ENCODE measurements at places on chromosomes 6 and 20.

DNA sequence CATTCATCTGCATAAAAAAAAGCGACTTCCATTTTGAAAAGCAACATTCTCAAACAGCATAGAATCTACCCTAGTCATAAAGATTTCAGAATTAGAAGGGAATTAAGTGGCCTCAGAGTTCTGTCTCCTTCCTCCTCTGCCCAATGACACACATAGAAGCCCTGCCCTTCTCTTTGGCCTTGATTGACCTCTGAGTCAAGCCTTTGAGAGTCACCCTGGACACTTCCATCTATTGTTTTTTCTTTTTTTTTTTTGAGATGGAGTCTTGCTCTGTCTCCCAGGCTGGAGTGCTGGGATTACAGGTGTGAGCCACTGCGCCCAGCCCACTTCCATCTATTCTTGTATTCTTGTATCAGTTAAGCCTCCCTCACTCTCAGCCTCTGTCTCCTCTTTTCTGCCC is 44.8 kb upstream of the CTNNBL1 start:
- H3K36me3 ChIP-seq, result no peaks in the 10 kb centered on the region
- no peaks in the 10 kb centered on the region for H3K27me3 ChIP-seq
- H3K4me1 ChIP-seq, result no peaks in the 10 kb centered on the region
- H3K27ac ChIP-seq, result no peak overlapping the region
- DNase-seq, result no peak
- no peak overlapping the region for H3K4me3 ChIP-seq

DNA sequence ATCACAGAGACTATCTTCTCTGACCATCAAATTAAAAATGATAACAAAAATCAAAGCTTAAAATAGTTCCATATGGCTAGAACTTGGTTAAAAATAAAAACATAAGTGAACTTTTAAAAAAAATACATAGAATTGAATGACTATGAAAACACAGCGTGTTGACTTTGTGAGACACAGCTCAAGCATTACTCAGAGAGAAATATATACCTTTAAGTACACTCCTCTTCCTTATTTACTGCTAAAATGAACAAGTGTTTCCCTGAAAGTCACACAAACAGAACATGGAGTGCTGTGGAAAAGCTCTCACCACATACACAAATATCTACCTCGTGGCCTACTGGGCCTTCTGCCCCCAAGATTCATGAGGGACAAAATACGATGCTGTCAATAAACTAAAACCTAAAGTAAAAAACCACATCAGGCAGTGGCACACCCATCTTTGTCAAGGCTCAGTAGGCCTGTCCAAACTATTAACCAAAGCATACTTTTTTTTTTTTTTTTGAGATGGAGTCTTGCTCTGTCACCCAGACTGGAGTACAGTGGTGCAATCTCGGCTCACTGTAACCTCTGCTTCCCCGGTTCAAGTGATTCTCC is 7.5 kb downstream of the FAXC start:
- H3K4me1 ChIP-seq, result no peaks in the 10 kb centered on the region
- no peaks in the 10 kb centered on the region for H3K36me3 ChIP-seq
- H3K4me3 ChIP-seq, result no peak overlapping the region
- no peak for DNase-seq
- H3K27ac ChIP-seq, result no peak overlapping the region

DNA sequence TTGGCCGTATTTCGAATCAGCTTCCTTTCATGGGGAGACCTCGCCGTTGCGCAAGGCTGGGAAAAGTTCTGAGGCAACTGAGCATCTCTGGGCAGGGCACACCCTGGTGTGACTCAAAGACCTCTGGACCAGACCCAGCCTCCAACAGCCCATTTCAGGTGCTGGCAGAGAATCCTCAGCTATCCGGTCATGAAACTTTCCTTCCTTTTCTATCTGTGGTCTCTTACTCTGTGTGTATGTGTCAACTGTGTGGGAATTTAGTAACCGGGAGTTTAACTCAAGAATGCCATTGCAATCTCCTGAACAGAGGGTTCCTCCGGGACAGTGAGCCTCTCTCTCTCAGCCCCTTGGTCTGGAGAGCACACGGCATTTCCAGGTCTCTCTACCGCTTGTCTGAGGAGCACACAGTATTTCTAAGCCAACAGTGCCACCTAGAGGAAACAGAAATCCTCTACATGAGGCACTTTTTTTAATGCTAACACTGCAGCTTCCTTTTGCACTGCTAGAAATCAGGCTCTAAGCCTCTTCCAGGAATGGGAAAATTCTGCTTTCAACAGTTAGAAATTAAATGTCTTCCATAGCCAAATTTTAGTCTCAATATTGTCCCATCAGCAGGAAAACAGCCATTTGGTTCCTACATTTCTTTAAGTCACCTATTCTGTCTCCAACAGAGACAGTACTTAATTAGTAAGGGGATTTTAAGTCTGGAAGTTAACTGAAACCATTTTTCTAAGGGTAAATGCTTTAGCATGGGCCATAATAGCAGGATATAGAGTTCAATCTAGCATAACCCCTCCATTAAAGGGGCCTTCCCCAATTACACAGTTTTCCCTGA is 32.7 kb downstream of the PLN start:
- no peak for DNase-seq
- H3K27ac ChIP-seq, result no peak overlapping the region
- H3K27me3 ChIP-seq, result no peaks in the 10 kb centered on the region
- peaks cover 17% of the 10 kb centered on the region for H3K4me1 ChIP-seq
- H3K4me3 ChIP-seq, result no peak overlapping the region
- no peaks in the 10 kb centered on the region for H3K36me3 ChIP-seq

- peaks cover 15% of the 10 kb centered on the region for H3K4me1 ChIP-seq
- no peak for DNase-seq
- no peaks in the 10 kb centered on the region for H3K36me3 ChIP-seq
These were observed 8.4 kb upstream of the E2F1 start for GRCh38 chr20:33694639-33695012.

GRCh38 chr6:37693079-37693478 is 4.6 kb downstream of the MDGA1 start:
- H3K4me1 ChIP-seq, result peaks cover 12% of the 10 kb centered on the region
- DNase-seq, result no peak
- no peaks in the 10 kb centered on the region for H3K36me3 ChIP-seq
- no peak overlapping the region for H3K4me3 ChIP-seq
- H3K27ac ChIP-seq, result no peak overlapping the region

DNA sequence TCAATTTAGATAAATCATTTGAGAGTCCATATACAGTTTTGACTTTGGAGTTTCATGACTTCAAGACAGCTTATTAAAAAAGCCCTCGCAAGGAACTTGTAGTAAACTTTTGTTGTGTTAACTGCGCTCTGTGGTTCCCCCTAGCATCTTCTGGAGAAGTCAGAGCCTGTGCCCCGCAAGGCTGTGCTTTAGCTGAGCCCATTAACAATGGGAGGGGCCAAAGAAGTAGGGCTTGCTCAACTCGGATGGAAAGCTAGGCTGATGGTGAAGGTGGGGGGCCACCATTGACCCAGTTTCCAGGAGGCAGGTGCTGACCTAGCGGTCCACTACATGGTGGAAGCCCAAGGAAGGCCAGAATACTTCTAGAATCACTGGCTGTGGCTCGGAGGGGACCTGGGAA is 29.3 kb upstream of the OVOL2 start:
- H3K36me3 ChIP-seq, result no peaks in the 10 kb centered on the region
- DNase-seq, result no peak
- H3K4me1 ChIP-seq, result no peaks in the 10 kb centered on the region
- H3K4me3 ChIP-seq, result no peak overlapping the region
- no peak overlapping the region for H3K27ac ChIP-seq
- H3K27me3 ChIP-seq, result no peaks in the 10 kb centered on the region

GRCh38 chr20:58716476-58717277 is 24.1 kb downstream of the NPEPL1 start:
- no peak overlapping the region for H3K27ac ChIP-seq
- DNase-seq, result no peak
- no peak overlapping the region for H3K4me3 ChIP-seq
- H3K4me1 ChIP-seq, result no peaks in the 10 kb centered on the region
- no peaks in the 10 kb centered on the region for H3K36me3 ChIP-seq
- H3K27me3 ChIP-seq, result no peaks in the 10 kb centered on the region

GRCh38 chr6:148716811-148717210 is 30.0 kb upstream of the UST start:
- no peaks in the 10 kb centered on the region for H3K36me3 ChIP-seq
- no peak overlapping the region for H3K4me3 ChIP-seq
- H3K27ac ChIP-seq, result no peak overlapping the region

DNA sequence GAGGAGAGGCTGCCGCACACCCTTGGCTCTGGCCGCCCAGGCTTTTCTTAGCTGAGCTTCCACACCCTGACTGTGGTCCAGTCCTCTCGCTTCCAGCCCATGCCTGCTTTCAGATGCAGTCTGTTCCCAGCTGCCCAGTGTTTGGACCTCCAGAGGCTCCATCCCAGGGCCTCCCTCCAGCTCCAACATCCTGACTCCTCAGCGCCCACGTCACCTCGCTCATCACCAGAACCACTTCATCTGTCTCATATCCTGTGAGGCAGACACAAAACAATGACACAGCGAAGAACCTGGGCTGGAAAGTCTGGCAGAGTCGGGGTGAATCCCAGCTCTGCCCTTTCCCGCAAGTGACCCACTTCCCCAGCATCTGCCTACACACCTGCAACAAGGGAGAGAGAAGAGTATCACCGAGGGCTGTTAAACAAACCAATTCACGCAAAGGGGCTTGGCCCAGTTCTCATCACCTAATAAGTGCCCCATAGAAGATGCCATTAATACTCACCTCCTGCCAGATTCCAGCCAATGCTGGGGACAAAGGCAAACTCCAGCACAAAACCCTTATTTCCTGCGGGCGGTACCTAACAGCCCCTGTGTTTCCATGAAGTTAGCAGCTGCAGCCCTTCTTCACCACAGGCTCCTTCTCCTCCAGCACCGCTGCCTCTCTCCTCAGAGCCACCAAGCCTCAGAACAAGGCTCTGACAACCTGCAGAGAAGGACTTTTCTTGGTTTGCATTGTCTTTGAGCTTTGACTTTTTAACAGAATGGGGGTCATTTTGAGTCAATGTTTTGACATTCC is 133.4 kb upstream of the CDH4 start:
- no peak overlapping the region for H3K4me3 ChIP-seq
- H3K27ac ChIP-seq, result no peak overlapping the region
- H3K36me3 ChIP-seq, result no peaks in the 10 kb centered on the region
- H3K27me3 ChIP-seq, result no peaks in the 10 kb centered on the region

DNA sequence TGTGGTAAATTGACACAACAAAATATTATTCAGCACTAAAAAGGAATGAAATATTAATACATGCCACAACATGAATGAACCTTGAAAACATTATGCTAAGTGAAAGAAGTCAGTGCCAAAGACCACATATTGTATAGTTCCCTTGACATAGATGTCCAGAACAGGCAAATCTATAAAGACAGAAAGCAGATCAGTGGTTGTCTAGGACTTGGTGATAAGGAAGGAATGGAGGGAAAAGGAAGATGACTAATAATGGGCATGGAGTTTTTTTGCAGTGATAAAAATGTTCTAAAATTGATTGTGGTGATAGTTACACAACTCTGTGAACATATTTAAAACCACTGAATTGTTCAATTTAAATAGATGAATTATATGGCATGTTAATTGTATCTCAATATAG is 32.5 kb downstream of the TBX18 start:
- no peak for DNase-seq
- no peaks in the 10 kb centered on the region for H3K4me1 ChIP-seq
- no peak overlapping the region for H3K27ac ChIP-seq
- no peak overlapping the region for H3K4me3 ChIP-seq
- no peaks in the 10 kb centered on the region for H3K27me3 ChIP-seq

GRCh38 chr20:63246490-63247288 is 7.6 kb downstream of the NKAIN4 start:
- H3K4me3 ChIP-seq, result no peak overlapping the region
- H3K36me3 ChIP-seq, result no peaks in the 10 kb centered on the region
- peak; percentile 31 for DNase-seq
- H3K27me3 ChIP-seq, result no peaks in the 10 kb centered on the region
- H3K4me1 ChIP-seq, result no peaks in the 10 kb centered on the region
- H3K27ac ChIP-seq, result no peak overlapping the region

- no peak overlapping the region for H3K27ac ChIP-seq
- DNase-seq, result no peak
- H3K4me3 ChIP-seq, result no peak overlapping the region
- H3K27me3 ChIP-seq, result no peaks in the 10 kb centered on the region
- H3K36me3 ChIP-seq, result no peaks in the 10 kb centered on the region
These were observed 11.3 kb downstream of the TGM3 start for GRCh38 chr20:2307136-2307535.

- H3K27ac ChIP-seq, result no peak overlapping the region
- peaks cover 32% of the 10 kb centered on the region for H3K4me1 ChIP-seq
- no peaks in the 10 kb centered on the region for H3K27me3 ChIP-seq
- DNase-seq, result no peak
These were observed 25.7 kb downstream of the ZFAND3 start for GRCh38 chr6:37845026-37845911.

DNA sequence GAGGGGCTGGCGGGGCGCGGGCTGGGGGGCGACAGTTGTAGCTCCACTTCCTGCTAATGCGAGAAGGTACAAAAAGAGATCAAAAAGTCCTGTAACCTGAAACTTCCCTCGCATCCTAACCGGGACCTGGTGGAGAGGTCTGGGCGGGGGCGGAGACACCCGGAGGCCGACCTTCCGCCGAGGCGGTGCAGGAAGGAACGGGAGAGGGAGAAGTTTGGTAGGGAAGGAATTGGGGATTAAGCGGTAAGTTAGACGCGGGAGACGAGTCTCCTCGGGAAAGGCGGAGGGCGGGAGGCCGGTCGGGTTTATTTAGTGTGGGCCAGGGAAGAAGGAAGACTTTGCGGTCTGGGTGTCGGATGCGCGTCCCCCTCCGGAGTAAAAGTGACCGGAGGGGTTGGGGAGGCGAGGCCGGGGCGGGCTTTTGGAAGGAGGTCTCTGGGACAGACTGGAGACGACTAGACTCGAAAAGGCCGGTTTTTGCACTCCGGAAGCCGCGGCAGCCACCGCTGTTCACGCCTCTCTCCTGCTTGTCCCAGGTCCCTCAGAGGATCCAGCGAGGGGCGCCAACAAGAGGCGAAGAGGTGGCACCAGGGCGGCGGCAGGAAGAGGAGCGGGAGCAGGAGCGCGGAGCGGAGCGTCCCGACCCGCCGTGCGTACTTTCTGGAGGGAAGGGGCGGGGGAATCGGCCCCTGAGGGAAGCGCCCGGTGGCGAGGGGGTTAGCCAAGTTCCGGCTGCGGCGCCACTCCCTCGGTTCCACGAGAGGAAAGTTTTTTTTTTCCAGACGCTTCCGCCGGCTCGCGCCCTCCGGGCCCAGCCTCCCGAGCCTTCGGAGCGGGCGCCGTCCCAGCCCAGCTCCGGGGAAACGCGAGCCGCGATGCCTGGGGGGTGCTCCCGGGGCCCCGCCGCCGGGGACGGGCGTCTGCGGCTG is 734 bp downstream of the TPBG start:
- peaks cover 13% of the 10 kb centered on the region for H3K4me1 ChIP-seq
- DNase-seq, result peak; percentile 89
- H3K4me3 ChIP-seq, result peak overlapping the region; percentile 70
- no peaks in the 10 kb centered on the region for H3K36me3 ChIP-seq
- peak overlapping the region; percentile 73 for H3K27ac ChIP-seq

GRCh38 chr20:22805219-22805618 is 220.8 kb upstream of the FOXA2 start:
- no peaks in the 10 kb centered on the region for H3K36me3 ChIP-seq
- no peak overlapping the region for H3K27ac ChIP-seq
- no peak overlapping the region for H3K4me3 ChIP-seq
- H3K27me3 ChIP-seq, result no peaks in the 10 kb centered on the region
- H3K4me1 ChIP-seq, result peaks cover 10% of the 10 kb centered on the region
